Adrenal gland (tissue), 19 donors: ENCODE measurements at places on chromosomes 11 and 22. TPM values are rescaled to one million over a fixed set of nuclear protein-coding genes. Genes with fewer than 3 reads are reported as not detected.
A peak's percentile ranks its signal among the peaks of the same experiment; 100 is the strongest.

The FGF4 gene
- not detected for polyA plus RNA-seq

The CCDC116 gene
- polyA plus RNA-seq, result not detected

The APOBEC3B gene
- 2.8 TPM for polyA plus RNA-seq

The OR56A3 gene
- not detected for polyA plus RNA-seq

The STX3 gene
- polyA plus RNA-seq, result 26.3 TPM

The MYOD1 gene
- not detected for polyA plus RNA-seq

GRCh38 chr11:113204280-113204679 lies 110.1 kb upstream of the TTC12 start:
- DNase-seq, result no peak

DNA sequence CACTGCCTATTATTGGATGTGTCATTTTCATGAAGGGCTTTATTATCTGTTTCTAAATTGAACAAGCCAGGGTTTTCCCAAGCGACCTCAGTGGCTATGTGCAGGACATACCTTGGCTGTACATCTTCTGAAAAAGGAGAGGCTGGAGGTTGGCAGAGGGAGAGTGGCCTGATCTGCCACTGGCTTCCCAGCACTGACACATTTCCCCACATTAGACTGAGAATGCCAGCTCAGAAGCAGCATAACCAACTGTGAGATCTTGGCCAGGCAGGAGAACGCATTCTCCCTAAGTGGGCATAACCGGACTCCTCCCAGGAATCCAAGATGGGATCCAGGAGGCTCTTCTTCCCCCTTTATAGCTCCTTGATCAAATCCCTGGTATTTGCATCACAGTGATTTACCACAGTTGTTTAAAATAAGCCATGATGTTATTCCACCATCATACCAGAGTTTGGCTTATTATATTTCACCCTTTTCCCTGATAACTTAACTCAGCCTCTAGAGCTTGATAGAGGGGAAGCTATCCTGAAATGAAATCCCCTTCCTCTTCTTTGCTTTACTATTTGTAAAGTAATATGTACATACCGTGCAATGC lies 33.8 kb downstream of the AMOTL1 start:
- no peak for DNase-seq

DNA sequence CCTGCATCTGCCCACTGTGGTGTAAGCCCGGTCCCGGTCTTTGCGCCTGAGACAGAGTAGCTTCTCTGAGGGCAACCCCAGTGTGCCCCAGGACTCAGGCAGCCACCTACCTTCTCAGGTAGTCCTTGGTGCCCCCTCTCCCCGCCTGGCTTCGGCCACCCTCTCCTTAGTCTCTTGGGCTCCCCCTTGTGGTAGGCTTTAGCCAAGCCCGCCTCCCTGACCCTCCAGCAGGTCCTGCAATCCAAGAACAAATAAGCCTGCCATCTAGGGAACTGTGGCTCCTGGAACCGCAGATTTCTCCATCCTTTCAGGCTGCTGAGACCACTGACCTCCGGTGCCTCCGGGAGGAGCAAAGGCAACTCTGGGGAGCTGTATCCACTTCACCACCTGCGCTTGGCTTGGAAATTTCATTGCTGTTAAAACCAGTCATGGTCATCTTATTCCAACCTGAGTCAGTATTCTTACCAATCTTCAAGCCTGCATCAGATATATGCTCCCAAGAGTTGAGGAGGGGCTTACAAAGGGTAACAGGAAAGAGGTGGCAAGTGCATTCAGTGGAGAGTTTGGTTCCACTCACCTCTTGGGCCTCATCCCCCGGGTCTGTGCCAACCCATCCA lies 52.8 kb upstream of the TENM4 start:
- DNase-seq, result peak; percentile 78

DNA sequence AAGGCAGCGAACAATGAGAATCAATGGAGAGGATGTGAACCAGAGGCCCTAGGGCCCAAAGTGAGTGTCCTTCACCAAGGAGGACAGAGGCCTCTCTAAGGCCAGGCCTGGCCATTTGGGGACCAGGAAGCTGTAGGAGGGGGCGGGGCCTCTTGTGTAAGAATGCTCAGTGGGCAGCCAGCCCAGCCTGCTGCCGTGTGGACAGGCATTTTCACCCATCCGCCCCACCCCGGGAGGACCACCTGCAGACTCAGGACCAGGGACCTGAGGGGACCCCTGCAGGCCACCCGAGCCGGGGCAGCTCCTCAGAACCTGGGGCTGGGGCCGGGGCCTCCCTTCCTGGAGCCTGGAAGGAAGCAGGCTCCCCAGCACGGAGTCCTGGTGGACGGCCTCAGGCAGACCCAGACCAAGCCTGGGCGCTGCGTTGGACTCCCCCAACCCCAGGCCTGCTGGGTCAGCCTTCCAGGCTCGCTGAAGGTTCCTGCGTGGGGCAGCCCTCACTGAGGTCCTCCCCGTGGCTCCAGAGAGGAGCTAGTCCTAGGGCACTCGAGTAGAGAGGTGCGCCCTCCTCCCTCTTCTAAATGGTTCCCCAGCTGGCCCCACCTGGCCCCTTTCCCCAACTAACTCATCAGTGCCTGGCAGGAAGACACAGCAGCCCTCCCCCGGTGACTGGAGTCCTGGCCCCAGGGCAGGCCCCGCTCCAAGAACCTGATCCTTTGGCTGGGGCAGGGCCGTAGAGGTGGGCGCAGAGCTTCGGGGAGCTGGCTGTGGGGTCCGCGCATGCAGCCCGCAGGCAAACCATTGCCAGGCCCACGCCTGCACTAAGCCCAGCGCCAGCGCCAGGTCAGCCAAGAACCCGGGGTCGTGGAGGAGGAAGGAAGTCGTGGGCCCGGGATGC lies 1.5 kb upstream of the TRABD start:
- DNase-seq, result peak; percentile 75

DNA sequence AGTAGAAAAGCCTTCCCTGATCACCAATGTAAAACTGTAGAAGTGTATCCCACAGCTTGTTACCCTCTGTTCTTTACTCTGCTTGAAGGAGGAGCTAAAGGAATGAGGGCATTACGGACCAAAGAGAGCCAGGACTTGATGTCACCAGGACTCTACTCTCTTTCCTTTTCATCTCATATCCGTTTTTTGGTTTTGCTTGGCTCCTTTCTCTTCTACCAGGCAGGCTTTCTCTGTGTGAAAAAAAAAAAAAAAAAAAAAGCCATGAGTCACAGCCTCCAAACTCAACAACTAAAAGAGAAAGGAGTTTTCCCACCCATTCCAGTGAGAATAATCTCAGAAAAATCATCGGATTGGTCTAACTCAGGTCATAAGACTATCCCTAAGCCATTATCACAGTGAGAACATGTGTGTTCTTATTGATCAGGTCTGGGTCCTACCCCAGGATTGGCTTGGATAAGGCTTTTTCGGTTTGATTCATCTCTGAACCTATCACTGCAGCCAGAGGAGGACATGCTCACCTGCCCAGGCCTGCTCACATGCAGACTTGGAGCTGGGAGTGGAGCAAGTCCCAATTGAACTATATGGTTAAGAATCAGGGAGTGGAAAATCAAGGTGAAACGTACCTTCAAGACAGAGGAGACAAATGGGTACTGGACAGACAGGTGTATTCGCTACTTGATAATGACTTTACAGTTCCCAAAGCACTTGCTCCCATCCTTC lies 19.4 kb upstream of the LRRC55 start:
- no peak for DNase-seq

DNA sequence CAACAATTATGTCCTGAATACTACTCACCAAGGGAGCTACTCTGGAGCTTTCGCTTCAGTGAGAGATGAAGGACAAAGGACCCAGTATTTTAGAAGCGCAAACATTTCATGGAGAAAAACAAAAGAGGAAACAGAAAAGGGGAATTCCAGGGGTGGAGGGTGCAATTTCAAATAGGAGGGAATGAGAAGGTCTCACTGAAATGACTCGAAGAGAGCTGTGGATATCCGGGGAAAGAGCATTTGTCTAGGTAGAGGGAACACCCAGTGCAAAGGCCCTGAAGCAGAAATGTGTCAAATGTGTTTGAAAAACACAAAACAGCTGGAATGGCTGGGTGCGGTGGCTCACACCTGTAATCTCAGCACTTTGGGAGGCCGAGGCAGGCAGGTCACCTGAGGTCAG lies 2.4 kb downstream of the RPS19BP1 start:
- DNase-seq, result no peak

GRCh38 chr22:49569286-49570031 lies 258.2 kb downstream of the BRD1 start:
- peak; percentile 5 for DNase-seq

GRCh38 chr11:43984519-43985385 lies 42.3 kb downstream of the C11orf96 start:
- peak; percentile 85 for DNase-seq

- DNase-seq, result no peak
These were observed 636.2 kb upstream of the CCDC90B start for GRCh38 chr11:83922318-83922717.

DNA sequence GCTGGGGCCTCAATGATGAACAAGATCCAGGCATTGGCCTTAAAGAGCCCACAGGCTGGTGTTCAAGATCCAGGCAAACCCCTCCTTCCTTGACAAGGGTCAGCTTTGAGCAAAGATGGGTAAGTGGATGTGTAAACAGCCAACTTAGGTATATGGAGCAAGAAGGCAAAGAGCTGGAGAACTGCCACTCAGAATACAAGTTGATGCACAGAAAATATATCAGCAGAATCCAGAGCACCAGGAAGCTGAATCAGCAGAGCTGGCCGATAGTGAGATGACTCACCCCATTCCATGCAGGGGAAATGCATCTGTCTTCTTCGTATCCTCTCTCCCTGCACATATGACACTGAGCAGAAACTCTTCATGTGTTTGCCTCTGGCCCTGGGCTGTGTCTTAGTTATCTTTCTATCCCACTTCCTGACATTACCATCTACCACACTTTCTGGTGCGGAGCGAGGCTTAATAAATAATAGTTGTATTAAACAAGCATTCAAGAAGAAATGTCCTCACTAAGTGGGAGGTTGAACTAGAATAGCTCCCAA lies 57.8 kb downstream of the ENDOD1 start:
- DNase-seq, result peak; percentile 71

DNA sequence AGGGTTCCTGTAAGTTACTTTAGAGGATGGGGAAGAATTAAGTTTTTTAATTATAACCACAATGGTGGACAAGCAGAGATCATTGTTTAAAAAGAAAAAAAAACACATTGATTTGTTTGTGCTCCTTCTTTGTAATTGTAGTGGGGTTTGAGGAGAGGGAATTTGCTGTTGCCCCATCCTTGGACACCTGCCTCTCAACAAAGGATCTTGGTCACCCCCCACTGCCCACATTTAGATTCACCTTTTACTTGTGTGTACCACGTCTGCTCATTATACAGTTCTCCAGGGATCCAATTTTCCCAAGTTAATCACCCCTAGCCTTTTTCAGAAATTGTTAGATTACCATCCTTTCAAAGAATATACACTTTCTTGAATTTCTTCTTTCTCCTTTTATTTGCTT lies 53.0 kb downstream of the DNAJC24 start:
- DNase-seq, result no peak

GRCh38 chr11:33706966-33707365 lies 6.3 kb upstream of the C11orf91 start:
- DNase-seq, result no peak

GRCh38 chr11:68037411-68038225 lies 1.2 kb upstream of the TCIRG1 start:
- no peak for DNase-seq

DNA sequence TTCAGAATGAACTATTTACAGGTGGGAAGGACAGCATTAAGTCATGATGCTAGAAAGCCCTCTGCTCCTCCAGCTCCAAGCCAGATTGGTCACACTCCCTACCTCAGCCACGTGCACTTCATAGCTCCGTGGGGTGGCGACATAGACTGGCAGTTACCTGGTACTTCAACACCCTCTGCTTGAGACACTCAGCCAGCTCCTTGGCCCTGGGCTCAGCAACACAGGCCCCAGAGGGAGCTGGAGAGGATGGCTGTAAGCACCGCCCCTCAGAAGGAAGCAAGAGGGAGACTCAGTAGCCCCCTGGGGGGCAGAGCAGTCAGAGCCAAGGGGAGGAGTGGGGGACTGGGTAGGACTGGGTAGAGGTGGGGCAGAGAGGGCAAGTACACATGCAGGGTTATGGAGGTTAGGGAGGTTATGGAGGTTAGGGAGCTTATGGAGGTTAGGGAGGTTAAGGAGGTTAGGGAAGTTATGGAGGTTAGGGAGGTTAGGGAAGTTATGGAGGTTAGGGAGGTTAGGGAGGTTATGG lies 102.1 kb upstream of the BID start:
- DNase-seq, result no peak

- no peak for DNase-seq
These were observed 21.4 kb upstream of the FLRT1 start for GRCh38 chr11:64014356-64014755.

DNA sequence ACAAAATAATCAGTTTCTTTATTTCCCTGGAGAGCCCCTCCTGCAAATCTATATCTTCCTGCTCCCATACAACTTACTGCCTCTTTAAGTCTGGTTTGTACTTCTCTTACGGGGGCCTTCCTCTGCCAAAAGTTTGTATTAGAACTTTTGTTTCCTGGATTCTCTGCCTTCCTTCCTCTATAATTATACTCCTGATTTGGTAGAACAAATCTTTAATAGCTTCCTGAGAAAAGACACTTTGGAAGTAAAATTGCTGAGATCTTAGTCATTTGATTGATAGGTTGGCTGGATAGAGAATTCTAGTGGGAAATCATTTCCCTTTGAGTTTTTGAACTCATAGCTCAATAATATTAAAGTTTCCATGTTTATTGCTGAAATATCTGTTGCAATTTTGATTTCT lies 499.2 kb downstream of the RAB38 start:
- DNase-seq, result no peak

DNA sequence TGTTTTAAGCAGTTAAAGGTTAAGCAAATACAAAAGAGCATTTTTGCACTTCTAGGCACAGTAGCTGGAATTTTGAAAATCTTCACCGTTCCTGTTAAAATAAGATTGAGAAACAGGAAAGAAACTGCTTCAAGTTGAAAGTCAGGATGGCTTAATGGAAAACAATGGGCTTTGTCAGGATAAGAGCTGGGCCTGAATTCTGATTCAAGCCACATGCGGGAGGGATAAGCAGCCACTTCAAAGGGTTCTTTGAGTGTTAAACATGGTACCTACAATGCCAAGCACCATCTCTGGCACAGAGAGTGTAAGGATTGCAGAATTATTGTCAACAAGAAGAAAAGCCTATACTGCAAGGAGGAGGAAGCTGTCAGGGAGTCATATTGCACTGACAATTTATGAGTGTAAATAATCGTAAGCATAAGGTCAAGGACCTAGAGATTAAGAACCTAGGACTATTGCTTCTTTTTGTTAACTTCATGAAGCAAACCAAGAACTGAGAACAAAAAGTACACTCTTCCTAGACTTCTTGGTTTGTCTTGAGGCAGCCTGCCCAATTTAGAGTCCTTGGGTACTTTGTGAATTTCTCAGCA lies 32.5 kb downstream of the MPPED2 start:
- no peak for DNase-seq

- DNase-seq, result no peak
These were observed 192.8 kb upstream of the MTNR1B start for GRCh38 chr11:92776676-92777075.

GRCh38 chr22:39238966-39239505 lies 5.7 kb downstream of the PDGFB start:
- no peak for DNase-seq

GRCh38 chr22:37503850-37504249 lies 15.4 kb downstream of the CARD10 start:
- DNase-seq, result peak; percentile 97

DNA sequence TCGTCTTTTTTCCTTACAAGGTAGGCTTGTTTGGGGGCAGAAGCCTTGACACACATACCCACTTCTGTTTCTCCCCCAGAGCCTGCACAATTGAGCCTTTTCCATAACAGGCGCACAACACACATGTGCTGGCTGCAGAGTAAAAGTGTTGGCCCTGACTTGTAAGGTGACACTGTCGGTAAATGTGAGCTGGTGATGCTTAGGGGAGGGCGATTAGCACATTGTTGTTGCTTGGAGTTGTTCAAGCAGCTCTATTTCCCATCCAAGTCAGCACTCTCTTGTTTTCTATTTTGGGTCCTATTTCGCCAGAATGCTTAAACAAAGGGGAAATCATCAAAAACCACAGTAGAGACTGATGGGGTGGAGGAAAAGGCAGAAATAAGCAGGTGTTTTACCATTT lies 51.9 kb upstream of the PTPRJ start:
- no peak for DNase-seq
